ENCODE measurements at places on chromosomes 5 and 9.

GRCh38 chr5:74375271-74375670 is 265.3 kb downstream of the ENC1 start:
- DNase-seq = no peak

DNA sequence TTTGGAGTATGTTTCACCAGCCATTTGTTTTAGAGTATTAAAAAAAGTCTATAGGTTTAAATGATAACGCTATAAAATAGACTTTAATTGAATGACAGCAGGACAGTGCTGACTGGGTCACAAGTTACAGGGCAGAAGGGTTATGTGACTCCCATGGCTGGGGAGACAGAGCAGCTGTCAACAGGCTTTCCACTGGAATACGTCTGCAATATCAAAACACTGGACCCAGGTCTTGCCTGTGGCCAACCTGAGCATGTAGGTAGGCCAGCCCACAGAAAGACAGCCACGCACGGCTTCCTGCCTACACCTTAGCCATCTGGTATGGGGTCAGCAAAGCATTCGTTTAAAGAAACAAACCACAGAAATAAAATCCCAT is 80.7 kb downstream of the OTULIN start:
- DNase-seq = no peak

DNA sequence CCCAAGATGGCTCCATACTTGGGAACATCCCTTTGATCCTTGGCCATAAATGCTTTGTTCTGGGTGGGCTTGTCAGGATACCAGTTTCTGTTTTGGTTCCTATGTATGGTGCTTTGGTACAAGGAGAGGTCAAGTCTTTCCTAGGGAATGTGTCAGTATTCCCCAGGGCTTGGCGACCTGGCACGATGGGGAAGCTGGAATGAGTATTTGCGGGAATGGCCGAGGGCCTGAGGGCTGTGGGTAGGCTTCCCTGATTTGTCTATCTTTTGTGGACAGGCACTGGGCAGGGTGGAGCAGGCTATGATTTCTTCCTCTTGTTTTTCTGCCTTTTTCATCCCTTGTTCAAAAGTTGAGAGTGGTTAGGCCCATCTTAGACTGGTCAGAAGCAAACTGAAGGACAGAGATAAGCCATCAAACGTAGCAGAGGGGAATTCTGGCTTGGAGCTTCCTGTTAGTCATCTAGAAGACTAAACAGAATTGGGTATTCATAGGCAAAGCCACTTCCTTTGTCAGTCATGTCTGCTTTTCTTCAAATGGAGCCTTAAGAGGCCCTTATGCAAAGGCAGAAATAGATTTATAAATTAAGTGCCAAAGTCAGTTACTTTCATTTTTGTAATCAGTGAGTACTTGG is 13.7 kb downstream of the DOCK2 start:
- DNase-seq = peak; percentile 79

- DNase-seq = no peak
These were observed 18.2 kb upstream of the DAB2IP start for GRCh38 chr9:121633119-121633714.

GRCh38 chr5:143224672-143225071 is 178.8 kb downstream of the NR3C1 start:
- DNase-seq = no peak

- no peak for DNase-seq
These were observed 290 bp upstream of the ZDHHC11 start for GRCh38 chr5:851076-851475.

DNA sequence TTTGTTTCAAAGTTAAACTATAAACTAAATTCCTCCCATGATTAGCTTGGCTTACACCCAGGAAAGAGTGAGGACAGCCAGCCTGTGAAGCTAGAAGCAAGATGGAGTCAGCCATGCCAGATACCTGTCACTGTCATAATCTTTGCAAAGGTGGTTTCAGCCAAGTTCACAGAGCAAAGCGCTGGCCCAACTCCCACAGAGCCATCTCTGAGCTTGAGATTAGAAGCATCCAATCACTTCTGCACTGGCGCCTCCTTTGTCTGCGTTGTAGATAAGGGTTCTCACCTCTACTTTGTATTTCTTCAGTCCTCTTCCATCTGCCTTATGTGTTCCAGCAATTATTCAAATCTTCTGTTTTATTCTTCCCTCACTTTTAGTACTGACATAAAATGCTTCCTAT is 119.4 kb upstream of the ACO1 start:
- no peak for DNase-seq

DNA sequence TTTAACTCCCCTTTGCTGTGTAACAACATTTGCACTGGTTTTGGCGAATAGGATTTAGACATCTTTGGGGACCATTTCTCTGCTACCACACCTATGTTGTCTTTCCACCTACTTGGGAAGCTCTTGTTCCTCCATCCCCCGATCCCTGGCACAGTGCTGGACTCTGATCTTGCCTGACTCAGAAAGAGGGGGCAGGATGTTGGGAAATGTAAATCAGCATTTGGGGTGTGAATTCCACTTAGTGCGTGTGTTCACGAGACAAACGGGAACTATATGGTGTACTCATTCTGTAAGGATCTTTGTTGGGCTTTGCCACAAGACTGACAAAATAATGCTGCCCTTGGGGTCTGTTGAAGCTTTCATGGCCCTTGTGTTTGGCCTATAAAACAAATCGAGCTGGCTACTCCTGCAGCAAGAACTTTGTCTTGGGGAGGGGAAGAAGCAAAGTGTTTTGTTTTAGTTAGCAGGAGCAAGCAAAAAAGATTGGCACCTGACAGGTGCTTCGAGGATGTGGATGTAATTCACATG is 18.5 kb downstream of the TMEM268 start:
- peak; percentile 28 for DNase-seq

- DNase-seq = no peak
These were observed 98.4 kb downstream of the TARS1 start for GRCh38 chr5:33539212-33539611.
